ENCODE measurements at places on chromosomes 5 and 9.

DNA sequence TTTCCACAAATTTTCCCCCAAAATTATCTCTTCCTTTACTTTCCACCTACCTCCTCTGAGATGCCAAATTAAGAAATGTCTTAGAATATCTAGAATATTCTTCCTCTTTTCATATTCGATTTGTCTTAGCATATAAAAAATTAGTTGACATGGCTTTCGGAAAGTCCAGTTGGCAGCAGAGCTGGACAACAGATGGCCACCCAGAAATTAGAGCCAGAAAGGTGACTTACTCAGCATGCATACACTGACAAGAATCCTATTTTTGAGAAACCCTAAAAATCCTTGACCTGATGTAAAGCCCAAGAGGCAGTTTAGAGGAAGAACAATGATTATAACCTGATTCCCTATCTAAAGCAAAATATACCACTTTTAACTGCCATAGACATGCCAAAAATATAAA lies 22.0 kb downstream of the TMEM167A start:
- no peak for DNase-seq

- DNase-seq: no peak
Observed at GRCh38 chr9:122106576-122106975, 13.5 kb upstream of the TTLL11 start.

DNA sequence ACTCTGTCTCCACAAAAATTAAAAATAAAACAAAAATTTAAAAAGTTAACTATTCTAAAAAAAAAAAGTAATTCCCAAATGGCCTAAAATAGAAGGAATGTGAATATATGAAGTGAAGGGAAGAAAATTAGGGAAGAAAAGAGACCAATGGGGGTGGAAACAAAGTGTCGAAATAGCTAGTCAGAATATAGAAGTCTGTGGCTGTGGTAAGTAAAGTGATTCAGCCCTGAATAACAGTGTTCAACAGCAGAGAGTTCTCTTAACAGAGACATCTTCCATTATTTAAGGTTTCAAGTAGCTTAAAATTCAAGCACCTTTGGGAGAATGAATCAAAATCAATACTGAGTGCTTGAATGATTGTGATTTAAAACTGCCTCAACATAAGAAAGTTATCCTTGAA lies 51.7 kb downstream of the LPAR1 start:
- DNase-seq: no peak

DNA sequence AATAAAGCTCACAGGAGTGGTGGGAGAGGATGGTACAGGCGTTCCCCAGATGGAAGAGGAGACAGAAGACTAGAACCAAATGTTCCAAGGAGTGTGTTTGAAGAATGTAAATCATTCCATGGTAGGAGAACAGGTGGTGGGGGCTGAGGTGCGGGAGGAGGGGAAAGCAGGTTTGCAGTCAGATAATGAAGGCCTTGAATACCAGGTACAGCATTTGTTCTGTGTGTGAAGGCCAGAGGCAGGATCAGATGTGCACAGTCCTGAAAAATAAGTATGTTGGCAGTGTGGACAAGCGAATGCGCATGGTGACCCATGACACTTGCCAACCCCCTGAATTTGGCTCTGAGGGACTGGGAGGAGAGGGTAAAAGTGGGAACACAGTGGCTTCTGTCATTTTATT lies 59.9 kb upstream of the ALDH1B1 start:
- DNase-seq: no peak

DNA sequence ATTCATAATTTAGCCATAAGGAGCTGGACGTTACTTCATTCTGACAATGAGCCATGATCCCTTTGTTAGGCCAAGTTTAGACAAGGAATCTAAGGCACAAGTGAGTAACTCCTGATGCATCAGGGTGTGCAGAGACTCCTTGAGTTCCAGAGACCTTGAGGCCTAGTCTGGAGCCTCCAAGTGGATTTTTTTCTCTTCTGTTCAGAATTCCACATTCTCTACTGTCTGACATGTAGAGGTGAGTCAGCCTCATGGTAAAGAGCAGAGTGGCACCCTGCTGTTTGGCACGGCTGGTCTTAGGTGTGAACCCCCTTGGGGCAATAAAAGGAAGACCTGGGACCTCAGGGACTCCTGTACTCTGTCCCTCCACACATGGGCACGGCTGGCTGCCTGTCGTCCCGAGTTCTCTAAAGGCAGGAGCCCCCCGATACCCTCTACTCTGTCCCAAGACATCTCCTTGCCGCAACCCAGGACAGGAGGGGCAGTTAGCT lies 22.0 kb upstream of the TGFBI start:
- peak; percentile 99 for DNase-seq

GRCh38 chr5:146003852-146004251 lies 67.5 kb downstream of the SH3RF2 start:
- no peak for DNase-seq

GRCh38 chr9:37243588-37244345 lies 123.4 kb downstream of the ZCCHC7 start:
- DNase-seq: no peak

GRCh38 chr5:140934964-140935606 lies 9.0 kb downstream of the PCDHAC1 start:
- DNase-seq: no peak

- DNase-seq: no peak
Observed at GRCh38 chr5:27010646-27011045, 27.7 kb downstream of the CDH9 start.

GRCh38 chr5:172828911-172829431 lies 5.1 kb upstream of the ERGIC1 start:
- peak; percentile 71 for DNase-seq

- no peak for DNase-seq
Observed at GRCh38 chr9:121773954-121774714, 122.7 kb downstream of the DAB2IP start.

DNA sequence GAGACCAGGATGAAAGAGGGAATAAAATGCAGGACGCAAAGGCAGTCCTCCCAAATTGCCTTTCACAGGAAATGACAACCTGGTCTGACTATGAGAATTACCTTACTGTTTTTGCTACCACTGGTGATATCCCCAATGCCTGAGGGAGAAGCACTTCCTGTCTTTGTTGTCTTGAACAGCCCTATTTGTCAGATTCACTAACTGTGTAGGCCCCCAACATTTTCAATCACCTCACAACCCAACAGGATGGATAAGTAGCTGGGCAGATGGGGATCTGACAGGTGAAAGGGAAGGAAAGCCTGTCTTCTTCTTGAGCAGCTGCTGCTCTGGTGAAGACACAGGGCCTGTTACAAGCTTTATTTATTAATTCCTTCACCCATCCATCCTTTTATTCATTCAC lies 9.7 kb downstream of the ESM1 start:
- no peak for DNase-seq

DNA sequence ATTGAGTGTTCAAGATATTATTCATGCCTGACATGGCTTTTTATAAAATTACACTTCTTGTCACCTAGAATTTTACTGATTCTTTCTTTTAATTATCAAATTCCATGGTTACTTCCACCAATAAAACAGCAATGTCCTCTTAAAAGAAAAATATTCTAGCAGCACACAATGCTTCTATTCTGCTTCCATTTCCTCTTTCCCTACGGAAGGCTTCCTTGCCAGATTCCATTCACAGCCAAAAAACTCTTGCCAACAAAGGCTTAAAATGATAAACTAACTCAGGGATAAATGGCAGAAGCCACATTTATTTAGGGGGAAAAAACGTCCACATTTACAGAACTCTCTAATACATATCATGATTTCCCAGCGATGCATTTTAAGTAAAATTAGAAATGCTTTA lies 111.6 kb downstream of the CTNND2 start:
- no peak for DNase-seq

- DNase-seq: no peak
Observed at GRCh38 chr9:132068605-132069004, 11.1 kb downstream of the MED27 start.

- DNase-seq: no peak
Observed at GRCh38 chr5:176680226-176680563, 32.9 kb downstream of the TSPAN17 start.

Data from MCF 10A (cell line).